Stimulated activated CD4-positive, alpha-beta T cell treated with anti-CD3 and anti-CD28 coated beads, TNF-alpha, amount 100 ng/mL, for 4 hours (primary cell): ENCODE measurements at places on chromosomes 2 and 18.

GRCh38 chr18:79608999-79609461 is 70.6 kb upstream of the CTDP1 start:
- DNase-seq: no peak

- DNase-seq: no peak
Measured at GRCh38 chr18:54647176-54647575, 56.1 kb downstream of the DYNAP start.

GRCh38 chr2:186431306-186431705 is 54.8 kb upstream of the ZC3H15 start:
- DNase-seq: no peak

DNA sequence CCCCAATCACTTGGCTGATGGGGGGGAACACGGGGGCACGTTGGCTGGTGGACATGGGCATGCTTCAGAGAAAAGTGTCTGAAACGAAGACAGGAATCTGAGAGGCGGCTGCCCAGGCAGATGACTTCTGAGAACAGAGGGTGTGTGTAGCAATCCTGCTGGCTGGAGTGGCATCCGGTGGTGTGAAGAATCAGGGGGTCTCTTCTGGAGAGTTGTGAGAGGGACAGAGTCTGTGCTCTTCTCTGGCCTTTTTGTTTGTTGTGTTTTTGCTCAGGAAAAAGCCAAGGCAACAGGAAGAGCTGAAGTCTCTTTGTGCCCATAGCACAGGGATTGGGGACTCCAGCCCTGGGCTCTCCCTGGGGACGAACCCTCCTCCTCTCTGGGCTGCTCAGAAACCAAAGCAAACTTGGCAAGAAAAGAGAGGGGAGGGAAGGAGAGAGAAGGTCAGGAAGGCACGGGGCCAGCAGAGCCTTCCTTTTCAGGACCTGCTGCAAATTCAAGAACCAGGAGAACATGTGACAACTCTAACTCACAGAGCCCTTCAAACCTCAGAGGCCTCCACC is 97.0 kb upstream of the SMAD2 start:
- no peak for DNase-seq

GRCh38 chr18:22399949-22400348 is 17.8 kb downstream of the CTAGE1 start:
- DNase-seq: no peak

GRCh38 chr2:61177727-61178549 is 15.9 kb downstream of the C2orf74 start:
- DNase-seq: no peak

DNA sequence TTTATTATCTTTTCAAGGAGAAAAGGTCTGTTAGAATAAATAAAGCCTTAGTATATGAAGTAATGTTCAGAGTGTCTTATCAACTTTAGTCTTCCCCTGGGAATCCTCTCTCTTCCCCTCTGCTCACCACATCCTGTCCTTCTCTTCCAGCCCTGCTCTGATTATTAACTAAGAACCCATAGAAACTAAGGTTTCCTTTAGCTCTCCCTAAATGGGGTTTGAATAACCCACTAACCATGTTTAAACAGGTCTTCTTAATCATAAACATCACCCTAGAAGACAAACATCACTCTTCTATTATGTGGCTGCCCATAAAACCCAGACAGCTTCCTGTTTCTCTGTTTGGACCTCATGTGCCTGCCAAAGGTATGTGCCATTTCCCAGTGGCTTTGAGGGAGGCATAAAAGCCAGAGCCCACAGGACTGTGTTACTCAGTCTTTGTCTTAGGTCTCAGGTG is 50.1 kb downstream of the SLC14A1 start:
- DNase-seq: no peak

- DNase-seq: no peak
Measured at GRCh38 chr2:31987454-31988220, 23.2 kb downstream of the MEMO1 start.

DNA sequence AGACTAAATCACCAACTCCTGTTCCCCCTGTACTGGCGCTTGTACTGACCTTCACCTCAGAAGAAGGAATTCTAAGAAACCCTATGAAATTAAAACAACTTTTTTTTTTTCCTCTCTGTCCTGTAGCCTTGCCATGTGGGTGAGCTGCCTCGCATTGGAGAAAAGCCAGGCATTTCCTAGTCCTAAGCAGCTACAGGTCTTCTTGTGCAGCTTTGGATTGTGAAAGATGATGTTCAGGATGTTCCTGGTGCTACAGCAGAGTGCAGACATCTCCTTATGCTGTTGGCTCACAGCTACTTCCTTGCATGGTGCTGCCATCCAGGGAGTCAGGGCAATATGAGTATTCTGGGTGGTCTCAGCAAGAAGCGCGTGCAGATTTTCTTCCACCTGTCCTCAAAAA is 11.9 kb downstream of the PIK3C3 start:
- DNase-seq: no peak

DNA sequence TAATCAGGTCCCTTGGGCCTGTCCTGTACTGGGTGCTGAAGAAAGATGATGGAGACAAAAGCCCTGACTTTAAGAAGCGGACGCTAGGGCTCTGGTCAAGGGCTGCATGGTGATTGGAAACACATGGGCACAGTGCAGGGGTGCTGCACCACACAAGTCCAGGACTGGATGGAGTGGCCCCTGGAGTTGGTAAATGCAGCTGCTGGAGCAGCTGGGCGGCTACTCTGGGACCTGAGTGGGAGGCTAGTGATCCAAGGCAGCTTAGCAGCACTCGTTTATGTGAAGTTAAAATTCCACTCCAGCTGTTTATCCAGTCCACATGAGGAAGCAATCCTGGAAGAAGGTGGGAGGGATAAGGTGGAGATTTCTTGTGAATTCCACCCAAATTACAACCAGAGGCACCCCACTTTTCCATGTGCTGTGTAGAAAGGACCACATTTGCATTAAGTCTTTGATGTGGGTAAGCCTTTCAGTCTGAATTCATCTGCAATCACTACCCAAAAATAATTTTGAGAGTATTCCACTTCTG is 24.9 kb downstream of the MERTK start:
- DNase-seq: no peak

GRCh38 chr2:179354739-179355537 is 90.3 kb upstream of the SESTD1 start:
- DNase-seq: no peak

DNA sequence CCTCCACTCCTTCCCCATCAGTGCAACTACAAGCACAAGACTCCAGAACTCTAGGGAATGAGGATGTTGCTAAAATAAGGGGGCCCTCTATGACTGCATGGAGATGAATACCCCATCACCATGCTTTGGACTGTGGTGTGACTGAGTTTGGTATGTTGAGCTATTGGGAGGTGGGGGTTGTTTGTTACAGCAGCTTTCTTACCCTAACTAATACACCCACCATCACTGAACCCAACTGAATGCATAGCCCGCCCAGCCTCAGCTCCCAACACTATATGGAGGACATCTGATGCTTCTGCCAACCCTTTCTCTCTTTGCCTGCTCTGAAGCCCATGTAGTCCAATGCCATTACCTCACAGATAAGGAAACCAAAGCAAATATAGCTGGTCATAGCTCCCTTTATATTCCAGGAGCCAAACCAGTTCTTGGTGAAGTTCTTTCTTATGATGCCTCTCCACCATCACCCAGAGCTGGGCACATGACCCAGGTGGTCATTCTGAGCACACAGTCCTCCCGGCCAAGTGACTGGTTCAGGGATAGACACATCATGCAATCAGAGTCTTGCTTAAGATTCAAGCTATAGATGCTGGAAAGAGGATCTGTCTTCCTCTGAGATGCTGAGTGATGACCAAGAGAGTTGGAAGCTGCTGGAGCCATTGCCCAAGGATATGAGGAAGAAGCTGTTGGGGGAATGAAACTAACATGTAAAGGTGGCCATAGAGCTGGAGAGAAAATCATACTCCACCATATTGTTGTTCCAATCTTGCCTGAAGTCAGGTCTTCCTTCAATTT is 155.6 kb upstream of the HAAO start:
- no peak for DNase-seq

GRCh38 chr2:17302281-17302680 is 216.0 kb downstream of the RAD51AP2 start:
- no peak for DNase-seq

DNA sequence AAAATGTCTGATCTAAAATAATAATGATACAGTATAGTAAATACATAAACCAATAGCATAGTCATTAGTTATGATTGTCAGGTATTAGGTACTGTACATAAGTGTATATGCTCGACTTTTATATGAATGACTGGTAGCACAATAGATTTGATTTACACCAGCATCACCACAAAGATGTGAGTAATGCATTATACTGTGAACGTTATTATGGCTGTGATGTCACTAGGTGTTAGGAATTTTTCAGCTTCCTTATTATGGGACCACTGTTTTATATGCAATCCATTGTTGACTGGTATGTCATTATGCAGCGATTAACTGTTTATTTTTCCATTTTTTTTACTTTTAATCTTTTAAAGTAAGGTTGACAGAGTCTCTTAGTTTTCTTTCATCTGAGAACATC is 23.7 kb downstream of the ATP9B start:
- no peak for DNase-seq

- DNase-seq: no peak
Measured at GRCh38 chr18:231563-231962, 36.3 kb downstream of the THOC1 start.

DNA sequence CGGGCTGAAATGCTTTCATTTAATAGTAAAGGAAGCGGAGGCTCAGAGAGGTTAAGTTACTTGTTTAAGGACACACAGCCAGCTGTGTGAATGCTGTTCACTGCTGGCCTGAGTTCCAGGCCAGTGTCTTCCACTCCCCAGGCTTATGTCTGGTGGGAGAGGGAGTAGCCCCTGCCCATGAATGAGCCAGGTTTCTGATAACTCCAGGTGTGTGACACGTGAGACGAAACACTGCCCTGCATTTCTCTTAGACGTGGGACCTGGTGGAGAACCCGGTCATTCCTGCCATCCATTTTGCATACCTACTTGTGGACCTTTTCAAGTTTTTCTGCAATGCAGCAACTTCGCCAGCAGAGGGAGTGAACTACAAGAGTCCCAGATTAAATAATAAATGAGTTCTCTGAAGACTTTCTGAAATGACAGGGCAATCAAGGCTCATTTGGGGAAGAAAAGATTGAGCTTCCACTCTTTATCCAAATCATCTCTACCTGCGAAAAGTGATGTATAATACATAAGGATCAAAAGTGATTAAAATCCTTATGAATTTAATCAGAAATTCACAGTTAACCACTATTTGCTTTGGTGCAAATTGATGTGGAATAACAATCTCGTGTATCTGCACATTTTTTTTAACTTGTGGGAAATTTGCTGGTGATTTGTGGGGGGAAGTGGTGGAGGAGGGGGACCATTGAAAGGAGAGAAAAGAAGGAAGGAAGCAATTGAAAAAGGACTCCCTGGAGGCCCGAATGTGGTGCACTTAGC is 79.4 kb upstream of the ASB18 start:
- no peak for DNase-seq

- no peak for DNase-seq
Measured at GRCh38 chr2:24907116-24907515, 12.9 kb downstream of the ADCY3 start.

DNA sequence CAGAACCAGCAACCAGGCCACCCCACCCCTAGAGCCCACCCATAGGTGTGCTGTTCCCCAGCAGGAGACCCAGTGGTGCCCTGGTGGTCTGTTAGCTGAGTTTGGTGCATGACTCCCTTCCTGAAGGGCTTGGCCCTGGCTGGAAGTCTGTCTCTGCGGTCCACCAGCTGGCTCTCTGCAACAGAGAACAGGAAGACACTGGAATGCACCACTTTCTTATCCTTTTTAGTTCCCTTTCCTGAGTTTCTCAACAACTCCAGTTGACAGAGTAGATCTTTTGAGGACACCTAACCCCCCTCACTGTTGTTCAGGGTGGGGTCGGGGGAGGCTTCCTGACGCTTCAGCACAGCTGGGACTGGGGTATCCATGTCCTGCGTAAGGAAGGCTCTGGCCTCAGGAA is 11.9 kb upstream of the RPL37A start:
- no peak for DNase-seq

DNA sequence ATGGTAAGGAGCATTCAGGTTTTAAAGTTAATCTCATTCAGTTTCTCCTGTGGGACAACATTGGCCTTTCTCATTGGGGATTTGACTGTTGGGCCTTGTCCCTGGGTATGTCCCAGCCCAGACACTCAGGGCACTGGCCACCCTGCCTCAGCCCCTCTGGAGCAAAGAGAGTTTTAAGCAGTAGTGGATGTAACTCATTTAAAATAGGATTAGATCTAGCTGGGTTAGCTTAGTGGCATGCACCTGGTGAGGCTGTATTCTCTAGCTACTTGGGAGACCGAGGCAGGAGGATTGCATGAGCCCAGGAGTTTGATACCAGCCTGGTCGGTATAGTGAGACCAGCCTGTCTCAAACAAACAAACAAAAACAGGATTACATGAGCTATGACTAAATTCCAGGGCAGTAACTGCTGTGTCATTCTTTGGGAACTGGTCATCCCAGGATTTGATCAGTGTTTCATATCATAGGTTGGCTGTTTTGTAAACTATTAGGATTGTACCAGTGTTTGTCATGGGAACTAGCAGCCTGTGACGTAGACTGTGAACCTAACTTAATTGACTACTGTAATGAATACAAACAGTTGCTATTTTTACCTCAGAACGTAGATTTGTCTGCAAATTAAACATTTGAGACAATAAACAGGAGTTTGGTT is 12.5 kb downstream of the INPP4A start:
- no peak for DNase-seq

DNA sequence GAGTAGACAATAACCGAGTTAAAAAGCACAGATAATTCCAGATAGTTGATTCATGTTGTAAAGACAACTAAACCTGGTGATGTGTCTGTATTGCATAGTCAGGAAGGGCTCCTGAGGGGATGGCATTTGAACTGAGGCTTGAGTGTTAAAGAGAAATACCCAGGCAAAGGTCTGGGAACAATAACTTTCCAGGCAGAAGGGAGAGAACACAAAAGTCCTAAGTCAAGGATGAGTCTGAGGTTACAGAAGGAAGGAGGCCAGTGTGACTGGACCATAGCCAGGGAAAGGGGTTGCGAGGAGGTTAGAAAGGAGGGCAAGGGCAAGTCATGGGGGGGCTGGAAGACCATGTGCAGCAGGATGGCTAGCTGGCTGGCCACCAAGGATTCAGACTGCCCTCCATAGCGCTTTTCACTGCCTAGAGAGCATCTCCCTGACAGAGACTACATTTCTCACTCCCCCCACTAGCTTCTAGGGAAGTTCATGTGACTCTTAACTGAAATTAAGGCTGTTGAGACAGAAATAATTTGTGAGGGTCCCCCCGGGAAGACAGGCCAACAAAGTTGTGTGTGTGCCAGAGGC is 135.5 kb upstream of the CREB1 start:
- DNase-seq: no peak

DNA sequence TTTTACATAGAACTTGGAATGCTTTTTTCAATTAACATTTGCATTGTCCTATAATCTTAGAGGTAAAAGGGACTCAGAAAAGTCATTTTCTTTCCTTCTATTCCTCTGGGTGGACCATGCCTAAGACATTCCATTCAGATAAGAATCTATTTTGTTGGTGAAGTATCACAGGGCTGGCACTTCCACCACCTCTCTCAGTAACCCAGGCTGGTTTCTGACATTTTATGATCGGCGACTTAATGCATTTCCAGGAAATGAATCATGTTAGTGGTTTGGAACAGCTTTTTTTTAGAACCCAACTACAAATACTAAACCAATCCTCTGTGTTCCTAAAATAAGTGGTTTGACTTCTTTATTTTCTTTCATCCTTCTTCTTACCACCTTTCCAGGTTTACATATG is 27.0 kb downstream of the GAD1 start:
- DNase-seq: no peak

- DNase-seq: no peak
Measured at GRCh38 chr2:78768016-78768415, 257.5 kb upstream of the REG3G start.
